ENCODE measurements at places on chromosomes 1 and 21. TPM values are rescaled to one million over a fixed set of nuclear protein-coding genes. Genes with fewer than 3 reads are reported as not detected.

GRCh38 chr1:43958351-43959255 is 11.2 kb upstream of the DPH2 start:
- ATAC-seq, result no peak

DNA sequence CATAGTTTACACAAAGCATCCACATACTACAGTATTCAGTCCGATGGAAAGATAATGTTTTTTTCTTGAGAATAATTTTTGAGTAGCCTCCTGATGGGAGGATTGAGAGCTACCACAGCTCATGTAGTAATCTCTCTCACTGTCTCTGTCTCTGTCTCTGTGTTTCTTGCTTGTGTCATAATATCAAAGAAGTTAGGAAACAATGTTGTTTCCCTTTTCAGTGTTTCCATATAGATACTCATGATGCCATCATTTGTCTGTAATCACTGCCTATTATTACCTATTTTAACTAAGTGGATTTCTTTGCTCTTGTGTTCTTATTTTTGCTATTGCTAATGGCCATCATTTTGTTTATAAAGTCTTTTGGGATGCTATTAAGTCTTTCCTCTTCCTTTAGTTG is 367.7 kb downstream of the NEGR1 start:
- ATAC-seq, result no peak

FAM72D gene
- 2.8 TPM for total RNA-seq

DCAF8 gene
- total RNA-seq, result 46.8 TPM

WNT3A gene
- 0.44 TPM for total RNA-seq
